ENCODE measurements at places on chromosomes 7 and 10. TPM values are rescaled to one million over a fixed set of nuclear protein-coding genes. Genes with fewer than 3 reads are reported as not detected.

C10orf53 gene
- not detected for total RNA-seq

SLC26A3 gene
- not detected for total RNA-seq

CRTAC1 gene
- 1.6 TPM for total RNA-seq

MET gene
- 72.0 TPM for total RNA-seq

OR6V1 gene
- not detected for total RNA-seq

PDK4 gene
- total RNA-seq, result 28.0 TPM

C10orf95 gene
- 0.19 TPM for total RNA-seq

MINPP1 gene
- total RNA-seq, result 23.8 TPM

IL2RA gene
- not detected for total RNA-seq

APBB1IP gene
- 5.2 TPM for total RNA-seq

Data from A549 treated with AZD2906 at 1 μM for 4 hours (cell line).